ENCODE measurements at places on chromosomes 2 and 18.

GRCh38 chr18:70450426-70451253 lies 161.8 kb downstream of the SOCS6 start:
- DNase-seq, result no peak

DNA sequence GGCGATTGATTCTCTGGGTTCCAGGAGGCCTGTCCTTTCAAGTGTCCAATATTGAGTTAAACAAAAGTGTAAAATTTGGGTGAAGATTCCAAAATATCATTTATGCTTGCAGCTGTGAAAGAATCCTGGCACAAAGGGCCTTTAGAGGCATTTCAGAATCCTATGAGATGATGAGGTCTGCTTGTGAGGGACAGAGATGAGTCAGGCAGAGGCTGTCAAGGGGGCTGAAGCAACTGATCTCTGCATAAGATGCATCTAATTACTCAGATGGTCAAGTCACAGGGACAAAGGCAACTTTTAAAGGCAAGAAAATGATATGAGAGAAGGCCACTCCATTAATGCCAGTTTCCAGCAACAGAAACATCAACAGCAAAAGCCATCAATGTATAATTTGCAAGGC lies 78.8 kb downstream of the FHOD3 start:
- no peak for DNase-seq

DNA sequence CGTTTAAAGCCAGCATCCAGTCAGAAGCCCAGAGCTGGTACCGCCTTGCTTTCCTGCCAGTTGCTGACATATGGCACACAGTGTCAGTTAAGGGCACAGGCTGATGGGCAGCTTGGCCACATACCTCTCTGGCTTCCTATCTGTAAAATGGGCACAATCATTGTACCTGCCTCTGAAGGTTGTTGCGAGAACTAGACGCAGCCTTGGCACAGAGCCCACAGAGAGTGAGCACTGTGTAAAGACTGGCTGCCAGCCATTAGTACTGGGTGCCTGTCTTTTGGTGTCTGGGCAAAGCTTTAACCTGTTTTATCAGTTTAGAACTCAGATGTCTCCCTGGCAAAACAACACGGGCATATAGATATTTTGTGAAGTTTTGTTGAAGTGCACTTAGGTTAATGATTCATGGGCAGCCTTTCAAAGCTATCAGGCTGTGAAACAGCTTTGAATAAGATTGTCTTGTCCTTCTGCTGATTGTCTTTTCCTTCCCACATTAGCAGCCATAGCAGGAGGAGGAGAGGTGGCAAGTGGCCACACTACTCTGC lies 269.5 kb downstream of the NEDD4L start:
- no peak for DNase-seq

GRCh38 chr18:22272242-22272641 lies 102.9 kb downstream of the GATA6 start:
- no peak for DNase-seq

- no peak for DNase-seq
Observed at GRCh38 chr2:26706093-26706492, 13.6 kb downstream of the KCNK3 start.

- DNase-seq, result no peak
Observed at GRCh38 chr2:19675856-19676460, 225.8 kb downstream of the TTC32 start.

DNA sequence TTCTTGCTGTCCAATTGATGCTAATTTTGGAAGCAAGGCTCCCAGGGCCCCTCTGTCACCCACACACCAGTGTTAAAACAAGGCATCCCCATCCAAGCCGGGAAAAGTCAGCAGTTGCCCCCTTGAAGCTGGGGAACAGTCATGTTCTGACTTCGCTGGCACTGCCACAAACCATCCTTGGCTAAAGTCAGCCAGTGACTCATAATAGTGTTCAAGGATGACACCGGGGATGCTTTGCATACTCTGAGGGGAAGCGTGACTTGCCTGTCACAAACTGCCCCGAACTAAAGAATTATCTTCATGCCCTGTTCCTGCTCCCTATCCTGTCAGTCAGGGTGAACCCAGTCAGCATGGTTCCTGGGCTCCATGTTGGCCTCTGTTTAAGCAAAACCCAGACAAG lies 37.0 kb downstream of the TGFA start:
- no peak for DNase-seq

- no peak for DNase-seq
Observed at GRCh38 chr18:45044787-45045186, 364.1 kb downstream of the SETBP1 start.

DNA sequence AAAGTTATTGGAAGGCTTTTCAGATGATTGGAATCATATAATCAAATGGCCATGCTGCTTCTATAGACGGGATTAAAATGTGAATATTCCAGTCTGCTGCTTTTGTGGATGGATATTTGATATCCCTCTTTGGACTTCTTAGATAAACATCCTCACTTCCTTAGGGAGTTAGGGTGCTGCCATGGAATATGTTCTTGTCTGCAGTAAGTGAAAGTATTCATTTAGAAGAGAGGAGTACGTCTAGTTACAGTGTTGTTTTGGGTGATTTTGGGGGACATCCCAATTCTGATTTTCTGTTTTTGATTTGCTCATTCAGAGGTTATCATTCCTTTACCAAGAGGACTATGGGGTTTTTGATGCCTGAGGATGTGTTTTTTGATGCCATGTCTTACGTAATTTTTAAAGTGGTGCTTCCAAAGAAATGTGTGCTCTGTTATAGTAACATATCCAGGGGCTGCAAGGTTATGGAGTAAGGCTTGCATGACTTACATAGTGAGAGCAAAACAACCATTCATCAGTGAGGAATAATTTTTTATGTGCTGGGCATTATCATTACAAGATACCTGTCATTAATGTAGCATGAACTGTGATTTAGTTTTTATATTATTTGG lies 33.6 kb downstream of the ASXL3 start:
- no peak for DNase-seq

- DNase-seq, result no peak
Observed at GRCh38 chr2:53505826-53506225, 261.8 kb upstream of the CHAC2 start.

- no peak for DNase-seq
Observed at GRCh38 chr2:191126386-191127085, 24.3 kb downstream of the STAT4 start.

DNA sequence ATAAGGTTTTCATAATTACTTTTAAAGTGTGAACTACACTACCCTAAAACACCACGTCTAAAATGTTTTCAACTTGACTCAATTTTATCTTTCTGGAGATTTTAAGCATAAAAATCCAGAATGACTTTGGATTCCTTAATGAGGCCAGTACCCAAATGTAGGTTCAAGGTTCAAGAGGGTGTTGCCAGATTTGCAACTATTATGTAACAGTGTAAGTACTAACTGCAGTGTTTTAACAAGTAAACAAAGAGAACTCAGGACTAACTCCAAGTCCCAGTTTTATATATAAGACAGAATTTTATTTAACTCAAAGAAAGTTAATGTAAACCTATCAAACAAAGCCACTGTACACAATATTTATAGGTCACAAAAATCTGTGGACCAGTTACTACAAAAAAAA lies 5.7 kb downstream of the HIBCH start:
- DNase-seq, result no peak

GRCh38 chr2:113242327-113242726 lies 36.4 kb downstream of the PAX8 start:
- DNase-seq, result no peak

DNA sequence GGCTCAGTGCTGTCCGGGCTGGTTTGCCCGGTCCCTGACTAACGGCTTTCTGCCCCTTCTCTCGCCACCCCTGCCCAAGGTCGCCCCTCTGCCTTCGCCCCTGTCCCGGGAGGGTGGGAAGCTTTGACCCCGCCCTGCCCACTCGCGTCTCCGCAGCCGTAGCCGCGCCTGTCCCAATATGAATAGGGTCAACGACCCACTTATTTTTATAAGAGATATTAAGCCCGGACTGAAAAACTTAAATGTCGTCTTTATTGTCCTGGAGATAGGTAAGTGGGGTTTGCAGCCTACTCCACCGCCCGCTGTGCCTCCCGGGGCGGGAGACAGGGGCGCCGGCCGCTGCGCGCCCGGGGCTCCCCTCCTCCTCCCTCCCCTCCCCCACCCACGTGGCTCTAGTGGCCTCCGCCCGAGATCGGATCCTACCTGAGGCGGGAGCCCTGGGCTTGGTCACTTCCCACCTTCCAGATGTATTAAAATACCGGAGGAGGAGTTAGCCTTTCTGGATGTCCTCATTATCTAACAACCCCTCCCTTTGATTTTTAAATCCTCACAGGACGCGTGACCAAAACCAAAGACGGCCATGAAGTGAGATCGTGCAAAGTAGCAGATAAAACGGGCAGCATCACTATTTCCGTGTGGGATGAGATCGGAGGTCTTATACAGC lies 633 bp downstream of the NABP1 start:
- peak; percentile 9 for DNase-seq

DNA sequence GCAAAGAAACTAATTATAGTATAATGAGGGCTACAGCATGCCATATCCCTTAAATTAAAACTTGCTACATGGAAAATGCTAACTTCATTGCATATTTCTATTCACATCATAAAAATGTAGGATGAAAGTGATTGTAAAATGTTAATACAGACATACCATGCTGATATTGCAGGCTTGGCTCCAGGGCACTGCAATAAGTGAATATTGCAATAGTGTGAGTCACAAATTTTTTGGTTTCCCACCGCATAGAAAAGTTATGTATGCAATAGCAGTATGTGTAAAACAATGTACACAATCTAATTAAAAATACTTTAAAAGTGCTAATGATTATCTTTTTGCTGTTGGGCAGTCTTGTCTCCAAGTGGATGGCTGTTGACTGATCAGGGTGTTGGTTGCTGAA lies 162.1 kb downstream of the CD8B2 start:
- DNase-seq, result no peak

- no peak for DNase-seq
Observed at GRCh38 chr18:58991167-58991798, 126.6 kb downstream of the ZNF532 start.

DNA sequence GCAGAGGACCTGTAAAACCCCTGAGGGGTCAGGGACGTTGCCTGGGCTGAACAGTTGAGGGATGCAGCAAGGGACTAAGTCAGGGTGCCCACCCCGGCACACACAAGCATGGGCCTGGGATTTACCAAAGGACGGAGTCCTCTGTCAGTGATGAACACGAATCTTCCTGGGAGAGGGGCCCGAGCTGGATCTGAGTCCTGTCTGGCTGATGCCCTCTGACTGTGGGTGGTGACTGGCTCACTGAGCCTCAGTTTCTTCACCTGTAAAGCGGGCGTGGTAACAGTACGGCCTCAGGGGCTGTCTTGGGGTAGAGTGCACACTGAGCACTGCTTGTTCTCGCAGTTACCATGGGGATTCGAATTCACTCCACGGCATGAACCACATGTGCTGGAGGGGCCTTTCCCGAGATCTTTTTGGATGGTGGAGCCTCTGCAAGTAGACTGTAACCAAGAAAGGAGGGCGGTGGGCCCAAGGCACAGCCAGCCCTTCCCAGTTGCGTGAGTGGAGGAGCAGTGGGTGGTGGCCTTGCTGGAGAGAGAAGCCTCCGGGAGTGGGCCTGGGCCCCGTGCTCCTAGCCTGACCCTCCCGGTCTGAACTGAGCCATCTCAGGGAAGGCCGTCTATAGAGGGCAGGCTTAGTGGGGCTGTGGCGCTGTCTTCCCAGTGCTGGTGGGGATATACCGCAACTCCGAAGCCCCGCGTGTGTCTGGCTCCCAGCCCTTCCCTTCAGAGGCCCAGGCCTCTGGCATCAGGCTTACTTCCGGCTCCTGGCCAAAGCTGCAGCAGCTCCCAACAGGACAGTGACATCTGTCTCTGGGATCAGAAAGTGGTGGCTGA lies 130.8 kb upstream of the HS6ST1 start:
- no peak for DNase-seq

- no peak for DNase-seq
Observed at GRCh38 chr2:18198677-18199076, 320.2 kb downstream of the KCNS3 start.

GRCh38 chr2:70851704-70852103 lies 16.1 kb upstream of the CD207 start:
- peak; percentile 10 for DNase-seq

DNA sequence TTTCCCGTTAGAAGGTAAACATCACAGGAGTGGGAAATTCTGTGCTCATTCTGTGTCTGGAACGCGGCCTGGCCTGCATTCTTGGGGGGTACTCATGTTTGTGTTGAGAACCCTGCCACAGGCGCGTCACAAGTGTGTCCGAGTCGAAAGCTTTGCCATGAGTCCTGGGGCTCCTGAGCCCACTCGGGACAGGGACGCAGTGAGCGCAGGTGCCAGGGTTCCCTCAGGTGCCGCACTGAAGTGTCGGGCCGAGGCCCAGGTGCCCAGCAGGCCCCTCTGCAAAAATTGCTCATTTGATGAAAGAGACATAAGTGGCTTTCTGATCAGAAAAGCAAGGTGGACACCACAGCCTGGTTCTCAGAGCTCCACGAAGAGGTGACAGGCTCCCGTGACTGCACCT lies 4.7 kb downstream of the D2HGDH start:
- DNase-seq, result no peak

DNA sequence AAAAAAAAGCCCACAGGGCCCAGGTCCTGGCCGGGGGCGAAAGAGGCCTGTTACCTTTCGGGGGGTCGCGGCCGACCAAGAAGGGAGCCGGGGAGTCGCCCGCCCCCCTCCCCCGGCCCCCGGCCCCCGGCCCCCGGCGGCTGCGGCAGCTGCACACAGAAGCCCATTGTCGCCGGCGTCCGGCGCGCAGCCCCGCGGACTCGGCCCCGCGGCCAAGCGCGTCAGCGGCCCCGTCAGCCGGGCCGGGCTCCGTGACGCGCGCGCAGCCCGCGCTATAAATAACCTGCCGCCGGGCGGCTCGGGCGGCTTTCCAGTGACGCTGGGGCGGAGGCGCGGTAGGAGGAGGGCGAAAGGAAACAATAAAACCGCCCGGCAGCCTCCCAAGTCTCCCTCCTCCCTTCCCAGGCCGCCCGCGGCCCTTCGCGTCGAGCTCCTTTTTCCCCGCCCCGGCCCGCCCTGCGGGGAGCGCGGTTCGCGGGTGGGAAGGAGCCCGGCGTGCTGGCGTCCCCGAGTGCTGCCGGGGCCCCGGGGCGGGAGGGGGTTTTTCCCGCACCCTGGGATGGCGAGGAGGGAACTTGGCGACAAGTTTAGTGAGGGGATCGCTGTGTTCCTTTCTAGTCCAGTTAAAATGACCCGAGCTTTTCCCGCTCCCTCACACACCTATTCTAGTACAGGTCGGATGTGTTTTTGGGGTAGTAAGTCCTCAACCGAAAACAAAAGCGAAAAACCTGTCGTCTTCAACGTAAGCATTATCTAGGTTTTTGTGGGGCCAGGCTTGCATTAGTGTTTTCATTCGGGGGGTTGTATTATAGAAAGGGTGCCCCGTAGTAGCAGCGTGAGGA lies 10.0 kb upstream of the NR4A2 start:
- DNase-seq, result peak; percentile 84

DNA sequence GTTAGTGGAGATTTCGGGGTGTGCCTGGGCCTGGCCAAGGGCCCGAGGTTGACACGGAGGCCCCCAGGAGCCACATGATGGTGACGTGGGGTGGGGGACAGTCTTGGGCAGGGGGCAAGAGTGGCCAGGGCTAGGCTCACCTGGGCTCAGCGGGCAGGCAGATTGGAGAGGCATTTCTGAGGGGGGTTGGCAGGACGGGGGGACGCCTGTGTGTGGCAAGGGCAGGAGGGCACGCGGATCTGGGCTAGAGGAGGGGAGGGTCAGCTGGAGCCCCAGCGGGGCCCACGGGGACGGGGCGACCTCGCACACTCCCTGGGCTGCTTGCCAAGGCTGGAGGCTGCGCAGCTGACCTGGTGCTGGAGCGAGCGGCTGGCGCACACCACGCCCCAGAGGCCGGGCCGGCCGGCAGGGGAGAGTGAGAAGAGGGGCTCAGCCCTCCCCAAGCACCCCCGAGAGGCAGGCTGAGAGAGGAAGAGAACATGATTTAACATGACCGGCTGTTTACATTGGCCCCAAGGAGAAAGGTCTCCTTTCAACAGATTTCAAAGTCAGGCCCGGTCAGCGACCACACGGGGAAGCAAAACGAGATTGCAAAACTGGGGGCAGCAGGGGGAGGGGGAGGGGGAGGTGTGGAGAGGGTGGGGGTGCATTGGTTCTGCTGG lies 38.0 kb upstream of the SNED1 start:
- DNase-seq, result no peak

Measured in stimulated activated CD8-positive, alpha-beta memory T cell treated with anti-CD3 and anti-CD28 coated beads, Interleukin-12 subunit alpha, Interleukin-12 subunit beta, amount 100 ng/mL, for 1 hour (primary cell).